ENCODE measurements at places on chromosomes 2 and 18.

DNA sequence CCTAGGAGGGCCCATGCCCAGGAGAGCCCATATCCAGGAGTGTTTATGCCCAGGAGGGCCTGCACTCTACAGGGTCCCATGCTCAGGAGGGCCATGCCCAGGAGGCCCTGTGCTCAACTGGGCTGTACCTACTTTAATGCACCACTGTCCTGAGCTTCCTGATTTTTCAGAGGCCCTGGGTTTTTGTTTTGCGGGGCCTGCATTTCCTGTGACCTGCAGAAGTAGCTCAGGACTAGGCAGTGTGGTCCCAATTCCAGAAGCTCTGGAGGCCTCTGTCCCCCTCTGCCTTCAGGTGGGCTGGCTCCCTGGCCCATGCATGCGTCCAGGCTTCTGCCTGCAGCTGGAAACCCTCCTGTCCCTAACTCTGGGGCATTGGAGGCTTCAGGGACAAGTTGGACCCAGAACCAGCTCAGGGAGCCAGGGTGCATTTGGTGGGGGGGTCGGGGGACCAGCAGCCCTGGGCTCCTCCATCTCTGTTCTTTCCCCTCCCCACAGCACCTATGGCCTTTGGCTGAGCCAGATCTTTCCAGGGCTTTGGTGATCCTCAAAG lies 10.8 kb downstream of the GPR35 start:
- DNase-seq: no peak

DNA sequence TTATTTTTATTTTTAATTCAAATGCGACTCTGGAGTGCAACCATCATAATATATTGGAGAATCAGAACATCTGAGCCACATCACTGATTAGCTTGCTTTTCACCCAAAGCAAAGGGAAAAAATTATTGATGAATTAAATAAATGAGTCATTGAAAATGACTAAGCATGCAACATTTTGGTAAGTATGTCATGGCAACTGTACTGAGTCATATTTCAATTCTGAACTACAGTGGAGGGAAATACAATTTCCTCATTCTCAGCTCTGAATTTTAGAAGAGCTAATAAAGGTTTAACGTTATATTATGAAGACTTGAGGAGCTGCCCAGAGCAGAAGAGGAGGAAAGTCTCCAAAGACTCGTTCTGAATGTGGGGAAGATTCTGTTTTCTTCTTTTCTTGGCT lies 89.6 kb upstream of the CCDC68 start:
- no peak for DNase-seq

DNA sequence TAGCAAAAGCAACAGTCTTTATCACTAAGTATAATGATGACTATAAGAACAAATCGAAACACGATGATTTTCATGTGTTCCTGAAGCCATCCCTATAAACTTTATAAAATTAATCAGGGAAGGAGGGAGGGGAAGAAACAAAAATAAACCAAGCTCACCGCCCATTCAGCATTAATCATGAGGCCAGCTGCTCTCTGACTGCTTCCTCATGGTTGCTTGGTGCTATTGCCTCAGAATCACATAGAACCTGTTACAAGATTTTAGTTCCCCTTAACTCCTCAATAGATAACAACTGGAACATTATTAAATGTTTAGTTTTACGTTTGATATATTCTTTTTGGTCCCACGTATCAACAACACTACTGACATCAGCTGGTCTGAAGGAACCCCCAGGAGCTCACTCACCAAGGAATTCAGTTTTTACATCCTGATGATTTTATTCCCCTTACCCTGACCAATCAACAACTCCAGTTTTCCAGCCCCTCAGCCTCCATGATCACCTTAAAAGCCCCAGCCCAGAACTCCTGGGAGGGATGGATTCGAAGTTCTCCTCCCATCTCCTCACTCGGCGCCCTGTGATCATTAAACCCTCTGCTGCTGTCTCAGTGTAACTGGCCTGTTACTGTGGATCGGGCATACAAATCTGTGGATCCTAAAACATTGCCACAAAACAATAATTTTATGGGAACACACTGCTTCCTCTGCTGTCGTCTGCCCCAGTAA lies 10.6 kb upstream of the HNRNPLL start:
- DNase-seq: no peak

GRCh38 chr2:52710810-52711618 lies 1056.6 kb upstream of the CHAC2 start:
- DNase-seq: no peak

DNA sequence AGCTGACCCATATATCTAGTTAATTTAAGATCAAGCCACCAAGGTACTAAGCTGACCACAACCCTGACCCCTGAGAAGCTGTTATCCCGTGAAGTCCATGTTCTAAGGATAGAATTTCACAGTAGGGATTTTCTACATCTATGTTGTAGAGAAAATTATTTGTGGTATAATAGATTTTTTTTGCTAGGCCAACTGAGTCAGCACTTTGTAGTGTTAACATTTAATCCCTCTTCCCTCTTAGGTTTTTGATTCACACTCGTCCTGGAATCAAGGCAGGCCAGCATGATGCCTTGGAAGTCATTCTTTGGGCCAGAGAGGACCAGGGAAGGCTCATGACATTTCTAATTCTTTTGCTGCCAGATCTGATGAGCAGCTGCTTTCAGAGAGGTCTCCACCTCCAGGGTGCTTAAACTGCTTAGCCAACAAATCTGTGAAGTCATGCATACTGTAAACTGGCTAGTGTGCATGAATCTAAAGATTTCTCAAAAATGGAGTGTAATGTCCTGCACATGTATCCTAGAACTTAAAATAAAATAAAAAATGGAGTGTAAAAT lies 102.5 kb downstream of the RBM43 start:
- no peak for DNase-seq

- DNase-seq: no peak
Measured at GRCh38 chr2:197170208-197170607, 140.4 kb downstream of the ANKRD44 start.

GRCh38 chr2:238699307-238700116 lies 148.4 kb upstream of the TWIST2 start:
- DNase-seq: no peak

All from T-helper 22 cell (primary cell).